Skeletal muscle cell (primary cell): ENCODE measurements at places on chromosomes 7 and 10.
A peak's percentile ranks its signal among the peaks of the same experiment; 100 is the strongest.

DNA sequence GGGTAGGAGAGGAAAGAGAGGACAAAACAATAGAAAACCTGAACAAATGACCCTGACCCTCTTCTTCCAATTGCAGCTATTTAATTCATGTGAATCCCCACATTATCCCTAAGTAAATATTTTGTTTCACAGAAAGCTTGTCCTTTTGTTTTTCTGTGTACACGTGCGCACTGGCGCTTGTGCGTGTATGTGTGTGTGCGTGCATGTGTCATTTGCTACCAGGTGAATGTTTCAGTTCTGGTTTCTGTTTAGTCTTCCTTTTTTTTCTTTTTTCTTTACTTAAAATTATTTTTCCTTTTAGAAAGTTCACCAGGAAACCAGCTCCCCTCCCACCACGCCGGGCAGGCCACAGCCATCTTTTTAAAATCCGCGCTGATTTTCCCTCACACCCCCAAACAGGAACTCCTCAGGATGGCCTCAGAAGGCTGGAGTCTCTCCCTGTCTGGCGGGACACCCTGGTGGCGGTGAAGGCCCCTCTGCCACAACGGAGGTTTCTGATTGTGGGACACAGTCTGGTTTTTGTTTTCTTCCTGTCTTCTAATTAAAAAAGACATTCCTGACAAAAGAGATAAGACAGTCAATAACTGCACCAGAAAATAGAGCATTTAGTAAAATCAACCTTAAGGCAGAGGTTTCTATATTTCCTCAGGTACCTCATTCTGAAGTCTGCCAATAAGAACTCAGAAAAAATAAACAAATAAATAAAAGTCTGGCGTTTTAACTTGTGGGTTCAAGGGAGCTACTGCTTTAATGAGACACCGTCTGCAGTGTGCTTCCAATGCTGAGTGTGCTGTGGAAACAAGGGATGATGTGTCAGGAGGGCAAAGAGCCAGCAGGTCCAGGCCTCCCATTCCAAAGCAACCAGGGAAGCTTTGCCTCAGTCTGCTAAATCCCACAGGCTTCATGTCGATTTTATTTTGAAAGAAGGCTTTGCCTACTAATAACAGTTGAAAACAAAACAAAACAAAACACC, 17.4 kb downstream of the IRF5 start:
- DNase-seq, result peak; percentile 20

GRCh38 chr10:12795315-12796110, 206.0 kb downstream of the CCDC3 start:
- DNase-seq, result no peak

DNA sequence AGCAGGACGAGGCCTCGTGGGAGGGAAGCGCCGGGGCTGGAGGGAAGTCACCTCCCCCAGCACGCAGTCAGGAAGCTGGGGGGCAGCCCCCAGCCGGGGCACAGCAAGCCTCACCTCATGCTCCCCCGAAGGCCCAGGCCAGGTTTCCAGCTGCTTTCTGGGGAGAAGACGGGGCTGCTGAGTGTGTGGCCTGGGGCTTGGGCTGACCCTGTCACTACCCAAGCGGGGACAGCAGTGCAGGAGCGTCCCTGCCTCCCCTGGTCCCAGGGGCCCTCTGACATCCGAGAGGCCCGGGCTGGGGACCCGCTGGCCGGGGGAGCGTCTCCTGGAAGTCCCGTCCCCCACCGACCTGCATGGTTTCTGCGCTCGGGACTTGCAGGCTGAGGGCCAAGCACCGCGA, 19.7 kb upstream of the NKX6-2 start:
- no peak for DNase-seq

DNA sequence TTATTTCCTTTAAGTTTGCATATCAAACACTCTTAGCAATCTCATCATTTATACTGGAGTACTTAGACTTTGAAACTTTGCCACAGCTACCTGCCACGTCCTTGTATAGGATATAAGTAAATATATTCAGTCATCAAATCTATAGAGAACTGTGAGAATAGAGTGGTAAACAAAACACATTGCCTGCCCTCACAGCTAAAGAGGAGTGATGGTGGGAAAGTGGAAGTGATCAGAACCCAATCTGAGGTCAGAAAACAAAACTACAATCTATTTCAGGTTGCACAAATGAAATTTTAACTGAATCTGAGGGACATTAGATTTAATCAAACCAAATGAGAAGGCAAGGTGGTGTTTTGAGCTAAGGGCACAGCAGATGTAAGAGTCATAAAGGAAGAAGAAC, 74.8 kb downstream of the ZEB1 start:
- DNase-seq, result no peak

GRCh38 chr10:69119896-69120295, 4.1 kb upstream of the VPS26A start:
- DNase-seq, result no peak

GRCh38 chr7:10412422-10413019, 561.2 kb upstream of the PHF14 start:
- no peak for DNase-seq

GRCh38 chr10:70674560-70675495, 2.5 kb downstream of the ADAMTS14 start:
- no peak for DNase-seq

- DNase-seq, result peak; percentile 89
These were observed 19.1 kb downstream of the MXI1 start for GRCh38 chr10:110226543-110226925.

DNA sequence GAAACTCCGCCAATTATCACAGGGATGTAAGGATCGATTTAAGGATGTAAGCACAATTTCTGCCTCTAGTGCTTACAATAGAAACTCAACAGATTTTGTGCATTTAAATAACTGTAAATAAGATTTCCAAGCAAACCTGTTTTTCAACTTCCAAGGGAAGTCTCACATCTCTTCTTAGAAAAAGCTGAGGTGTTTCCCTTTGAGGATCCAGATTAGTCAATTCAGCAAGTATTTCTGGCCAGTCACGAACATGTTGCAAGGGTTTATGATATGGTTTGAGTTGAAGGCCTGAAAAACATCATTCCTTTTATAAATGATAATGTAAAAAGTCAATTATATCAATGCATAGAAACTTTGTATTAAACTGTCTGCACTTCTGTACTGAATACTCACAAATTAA, 23.9 kb downstream of the KRIT1 start:
- DNase-seq, result no peak

DNA sequence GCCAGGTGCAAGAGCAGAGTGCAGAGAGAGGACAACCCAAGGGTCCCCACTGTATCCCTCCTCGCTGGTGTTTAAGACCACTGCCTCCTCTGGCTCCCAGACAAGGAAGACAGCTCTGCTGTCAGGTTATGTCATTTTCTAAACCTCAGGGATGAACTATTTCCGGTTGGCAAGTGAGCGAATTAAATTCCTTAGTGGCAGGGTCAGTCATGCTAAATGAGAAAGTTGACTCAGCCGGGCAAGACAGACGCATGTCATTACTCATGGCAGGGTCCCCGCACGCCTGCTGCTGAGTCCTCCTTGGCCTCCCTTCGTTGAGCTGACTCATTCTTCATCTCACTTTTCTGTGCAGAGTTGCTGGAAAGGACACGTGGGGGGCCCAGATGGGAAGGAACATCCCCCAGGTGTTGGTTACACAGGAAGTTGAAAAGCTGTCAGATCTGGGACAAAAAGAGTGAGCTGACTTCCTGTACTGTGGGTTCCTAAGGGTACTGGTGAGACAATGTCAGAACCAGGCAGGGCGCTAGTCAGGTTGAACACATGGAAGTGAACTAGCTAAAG, 47.1 kb upstream of the UCN3 start:
- DNase-seq, result peak; percentile 70

DNA sequence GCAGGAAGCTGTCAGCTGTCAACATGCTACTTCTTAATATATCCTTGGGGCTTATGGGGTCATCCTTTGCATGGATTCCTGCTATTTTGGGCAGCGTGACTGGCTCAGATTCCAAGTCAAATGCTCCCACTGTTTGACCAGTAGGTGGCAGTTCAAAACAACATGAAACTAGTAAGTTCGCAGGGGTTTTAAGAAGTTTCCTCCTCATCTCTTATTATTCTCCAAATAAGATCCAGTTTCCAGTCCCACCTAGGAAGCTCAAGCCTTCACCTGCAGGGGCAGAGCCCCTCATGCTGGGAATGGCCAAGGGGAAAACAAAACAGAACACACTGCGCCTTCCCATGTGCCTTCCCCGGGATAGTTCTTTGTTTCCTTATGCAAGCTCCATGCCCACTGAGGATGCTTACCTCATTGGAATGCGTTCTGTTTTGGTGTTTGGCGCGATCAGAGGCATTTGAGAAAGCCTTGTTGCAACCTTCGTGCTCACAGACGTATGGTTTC, 259.8 kb downstream of the GLI3 start:
- peak; percentile 50 for DNase-seq

- DNase-seq, result no peak
These were observed 95.9 kb downstream of the HBP1 start for GRCh38 chr7:107264723-107265122.
